ENCODE measurements at places on chromosomes 16 and 17.

DNA sequence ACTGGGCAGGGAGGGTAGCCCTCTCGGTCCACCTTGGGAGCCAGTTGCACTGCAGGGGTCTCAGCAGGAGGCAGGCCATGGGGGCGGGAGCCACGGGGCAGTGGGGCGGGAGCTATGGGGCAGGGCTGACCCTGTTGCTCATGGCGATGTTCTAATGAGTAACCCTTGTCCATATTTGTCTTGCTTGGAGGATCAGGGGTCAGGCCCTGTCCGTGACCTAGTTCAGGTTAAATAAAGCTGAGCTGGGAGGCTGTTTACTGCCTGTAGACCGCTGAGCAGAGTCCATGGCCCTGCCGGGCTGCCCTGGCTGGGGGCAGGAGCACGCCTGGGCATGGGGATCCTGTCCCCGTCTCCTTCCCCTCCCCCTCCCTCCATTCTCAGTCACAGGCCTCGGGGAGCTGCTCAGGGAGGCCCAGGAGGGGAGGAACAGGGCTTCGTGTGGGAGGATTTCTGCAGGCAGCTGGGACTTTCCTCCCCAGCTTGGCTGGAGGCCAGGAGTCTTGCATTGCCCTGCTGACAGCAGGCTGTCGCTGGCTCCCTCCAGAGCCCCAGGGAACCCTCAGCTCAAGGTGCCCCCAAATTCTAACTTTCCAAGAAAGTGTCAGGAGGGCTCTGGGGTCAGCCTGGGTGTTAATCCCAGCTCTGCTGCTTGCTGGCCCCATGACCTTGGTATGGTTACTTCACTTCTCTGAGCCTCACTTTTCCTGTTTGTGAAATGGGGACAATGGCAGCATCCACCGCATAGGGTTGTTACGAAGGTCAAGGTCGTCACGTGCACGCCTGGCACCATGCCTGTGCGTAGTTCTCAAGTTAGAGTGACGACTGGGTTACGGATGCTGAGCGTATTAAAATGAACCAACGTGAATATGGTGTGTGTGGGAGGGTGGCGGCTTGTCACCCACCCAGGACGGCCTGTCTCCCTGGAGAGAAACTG, 6.1 kb upstream of the SERPINF2 start:
- DNase-seq = no peak

DNA sequence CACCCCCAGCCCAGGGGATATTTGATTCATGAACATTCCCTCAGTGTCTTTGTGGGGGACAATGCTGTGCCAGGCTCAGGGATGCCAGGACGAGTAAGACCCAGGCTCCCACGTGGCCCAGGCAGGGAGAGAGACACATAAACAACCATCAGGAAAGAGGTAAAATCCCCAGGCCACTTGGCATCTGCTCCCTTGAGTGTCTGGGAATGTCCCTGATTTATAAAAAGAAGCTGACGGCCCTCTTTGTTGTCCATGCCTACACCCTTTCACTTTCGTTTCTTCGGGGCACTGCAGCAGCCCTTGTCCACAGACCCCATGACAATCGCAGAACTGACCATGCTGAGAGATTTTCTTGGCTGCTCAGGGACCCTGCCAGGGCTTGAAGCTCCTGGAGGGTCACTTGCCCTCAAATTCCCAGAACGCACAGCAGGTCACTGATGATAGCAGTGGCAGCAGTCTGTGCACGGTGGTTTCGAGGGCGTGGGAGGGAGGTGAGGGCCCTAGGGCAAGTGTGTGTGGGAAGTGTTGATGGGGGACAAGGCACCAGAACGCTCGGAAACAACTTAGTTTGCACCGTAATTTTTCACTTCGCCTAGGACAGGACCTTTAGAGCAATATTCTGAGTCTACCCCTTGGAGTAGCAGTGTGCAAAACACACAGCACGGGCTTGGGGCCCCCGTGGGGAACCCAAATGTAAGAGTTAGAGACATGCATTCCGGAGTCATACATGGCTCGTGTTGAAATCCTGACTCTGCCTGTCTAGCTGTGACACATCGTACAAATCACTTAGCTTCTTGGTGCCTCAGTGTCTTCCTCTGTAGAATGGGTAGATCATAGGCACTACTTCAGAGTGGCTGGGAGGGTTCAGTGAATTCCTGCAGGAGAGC, 4.7 kb downstream of the NOD2 start:
- DNase-seq = no peak

GRCh38 chr17:12584727-12585126, 81.0 kb upstream of the MYOCD start:
- DNase-seq = no peak

- DNase-seq = no peak
Measured at GRCh38 chr16:54071514-54071913, 215.1 kb downstream of the IRX3 start.

DNA sequence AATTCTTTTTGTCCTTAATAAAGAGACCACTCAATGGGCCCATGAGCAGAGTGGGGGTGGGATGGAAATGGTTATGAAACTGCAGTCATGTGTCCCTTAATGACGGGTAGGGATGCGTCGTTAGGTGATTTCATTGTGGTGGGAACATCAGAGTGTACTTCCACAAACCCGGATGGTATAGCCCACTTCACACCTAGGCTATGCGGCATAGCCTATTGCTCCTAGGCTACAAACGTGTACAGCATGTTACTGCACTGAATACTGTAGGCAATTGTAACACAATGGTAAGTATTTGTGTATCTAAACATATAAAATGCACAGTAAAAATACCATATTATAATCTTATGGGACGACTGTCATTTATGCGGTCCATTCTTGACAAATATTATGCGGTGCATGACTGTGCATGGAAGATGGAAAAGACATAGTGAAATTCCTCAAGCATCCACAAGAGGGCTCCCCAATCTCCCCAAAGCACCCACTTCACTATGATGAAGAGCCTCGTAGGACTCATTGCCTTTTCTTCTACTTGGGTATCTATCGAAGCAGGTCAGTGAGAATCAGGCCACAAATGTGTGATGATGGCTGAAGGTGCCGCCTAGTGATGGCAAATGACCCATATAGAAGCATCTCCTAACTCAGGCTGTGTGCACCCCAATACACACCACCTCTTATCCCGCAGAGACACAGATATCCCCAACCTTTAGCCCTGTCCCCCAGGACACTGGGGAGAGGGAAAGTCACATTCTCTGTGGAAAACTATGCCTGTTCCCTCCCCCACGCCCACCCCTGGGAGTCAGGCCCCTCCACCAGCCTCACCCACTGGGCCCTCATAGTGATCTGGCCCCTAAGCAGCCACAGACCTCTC, 43.5 kb downstream of the TBX21 start:
- DNase-seq = no peak

GRCh38 chr17:27218719-27219488, 75.0 kb upstream of the WSB1 start:
- DNase-seq = no peak

GRCh38 chr17:15392326-15392741, 50.9 kb upstream of the TEKT3 start:
- DNase-seq = peak; percentile 86

GRCh38 chr17:69501591-69502468, 87.3 kb downstream of the MAP2K6 start:
- no peak for DNase-seq

GRCh38 chr16:75028544-75029135, 29.8 kb downstream of the ZNRF1 start:
- DNase-seq = no peak

DNA sequence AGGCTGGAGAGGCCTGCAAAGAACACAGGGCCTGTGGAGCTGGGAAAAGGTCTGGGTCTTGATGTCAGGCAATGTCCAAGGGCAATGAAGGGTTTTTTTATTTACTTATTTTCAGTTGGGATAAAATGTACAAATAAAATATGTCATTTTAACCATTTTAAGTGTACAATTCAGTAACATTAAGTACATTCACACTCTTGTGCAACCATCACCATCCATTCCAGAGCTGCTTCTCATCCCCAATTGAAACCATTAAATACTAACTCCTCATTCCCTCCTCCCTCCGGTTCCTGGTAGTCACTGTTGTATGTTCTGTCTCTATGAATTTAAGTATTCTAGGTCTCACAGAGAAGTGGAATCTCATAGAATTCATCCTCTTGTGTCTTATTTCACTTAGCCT, 444.7 kb downstream of the HS3ST3B1 start:
- no peak for DNase-seq

All from T1000 (cell line).